ENCODE measurements at places on chromosomes 1 and 21.

DNA sequence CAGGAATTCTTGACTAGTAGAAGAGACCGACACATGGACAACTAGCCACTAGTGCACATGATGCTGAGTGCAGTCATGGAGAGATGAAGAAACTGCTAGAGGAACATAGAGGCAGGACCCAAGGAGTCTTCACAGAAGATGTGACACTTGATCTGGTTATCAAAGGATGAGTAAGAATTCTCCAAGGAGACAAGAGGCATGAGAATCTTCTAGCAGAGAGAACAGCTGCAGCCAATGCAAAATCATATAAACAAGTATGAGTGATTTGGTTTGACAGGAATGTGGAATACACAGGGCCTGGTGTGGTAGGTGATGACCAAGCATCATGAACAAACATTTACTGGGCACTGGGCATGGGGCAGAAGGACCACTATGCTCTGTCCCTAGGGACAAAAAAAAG lies 140.9 kb upstream of the CTTNBP2NL start:
- no peak for DNase-seq

DNA sequence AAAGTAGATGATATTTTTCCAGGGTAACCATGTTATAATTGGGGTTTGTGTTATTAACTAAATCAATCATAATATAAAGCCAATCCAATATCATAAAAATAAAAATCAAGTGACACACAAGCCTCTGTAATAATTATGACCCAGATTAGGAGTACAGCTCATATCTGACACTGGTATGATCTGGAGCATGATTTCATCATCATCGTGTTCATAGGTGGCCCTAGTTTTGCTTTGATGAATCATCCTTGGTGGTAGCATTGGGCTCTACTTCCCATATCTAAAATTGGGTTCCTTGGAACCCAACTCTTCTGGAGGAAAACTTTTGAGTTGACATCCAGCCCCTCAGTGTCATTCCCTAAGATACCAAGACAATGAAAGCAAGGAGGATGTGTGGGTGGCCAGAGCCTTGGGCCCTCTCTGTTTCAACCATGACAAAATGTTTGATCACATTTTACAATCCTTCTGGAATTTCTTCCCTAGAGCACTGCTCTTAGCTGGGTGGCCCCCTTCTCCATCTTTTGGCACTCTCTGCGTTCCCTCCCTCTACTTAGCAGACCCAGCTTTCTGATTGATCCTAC lies 37.0 kb upstream of the ENAH start:
- no peak for DNase-seq

DNA sequence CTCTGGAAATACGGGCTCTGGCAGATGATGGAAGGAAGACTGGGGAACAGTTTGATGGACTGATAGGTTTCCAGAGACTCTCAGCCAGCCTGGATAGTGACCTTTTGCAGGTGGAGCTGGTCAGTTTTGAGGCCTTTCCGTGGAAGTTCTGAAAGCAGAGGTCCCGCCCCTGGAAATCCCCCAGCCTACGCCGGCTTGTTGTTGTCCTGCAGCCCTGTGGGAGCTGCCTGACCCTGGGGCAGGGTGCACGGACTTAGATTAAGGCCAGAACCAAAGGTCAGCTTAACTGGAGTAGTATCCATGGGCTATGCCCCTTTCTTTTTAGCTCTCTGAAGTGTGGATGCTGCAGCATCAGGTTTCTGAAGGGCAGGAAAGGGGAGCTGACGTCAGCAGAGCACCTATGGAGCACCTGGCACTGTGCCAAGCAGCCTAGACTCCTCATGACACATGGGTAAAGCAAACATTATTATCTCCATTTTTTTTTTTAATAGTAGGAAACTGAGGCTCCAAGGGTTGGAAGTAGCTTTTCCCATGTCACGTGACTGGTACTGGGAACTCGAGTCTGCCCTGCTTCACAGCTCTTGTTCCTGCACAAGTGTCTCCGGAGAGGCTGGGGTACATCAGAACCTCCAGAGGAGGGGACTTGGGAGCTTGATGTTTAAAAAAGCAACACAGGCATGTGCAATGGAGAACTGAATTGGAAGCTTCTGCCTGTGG lies 38.5 kb downstream of the IER5 start:
- DNase-seq = no peak

DNA sequence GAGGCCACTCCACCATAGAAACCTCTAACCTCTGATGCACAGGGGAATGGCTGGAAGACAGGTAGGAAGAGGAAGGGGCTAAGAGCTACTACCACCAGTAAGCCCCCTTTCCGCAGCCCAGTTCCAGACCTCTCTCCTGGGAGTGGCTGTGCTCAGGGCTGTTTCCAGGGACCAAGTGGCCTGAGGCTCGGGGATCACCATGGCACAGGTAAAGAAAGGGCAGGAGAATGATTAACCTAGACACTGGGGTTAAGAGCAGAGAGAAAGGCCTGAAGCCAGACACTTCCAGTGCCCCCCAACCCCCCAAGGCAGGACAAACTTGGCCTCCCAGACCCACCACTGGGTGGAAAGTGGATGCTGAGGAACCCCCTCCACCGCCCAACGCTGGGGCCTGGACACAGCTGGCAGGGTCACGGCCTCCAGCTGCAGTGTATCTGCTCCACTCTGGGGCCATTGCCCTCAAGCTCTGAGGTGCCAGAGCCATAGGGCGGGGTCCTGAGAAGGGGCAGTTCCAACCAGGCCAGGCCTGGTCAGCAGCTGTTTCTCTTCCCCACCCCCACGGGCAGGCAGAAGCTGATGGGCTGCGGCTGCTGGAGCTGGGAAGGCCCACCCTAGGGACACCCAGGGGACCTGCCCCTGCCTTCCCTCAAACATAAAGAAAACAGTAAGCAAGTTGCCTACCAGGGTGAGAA lies 2.6 kb downstream of the TAGLN2 start:
- no peak for DNase-seq

GRCh38 chr1:198162091-198162767 lies 5.4 kb downstream of the NEK7 start:
- no peak for DNase-seq

GRCh38 chr1:12464598-12465056 lies 153.4 kb downstream of the DHRS3 start:
- DNase-seq = no peak
